HCT116 (cell line): ENCODE measurements at places on chromosomes 1 and 21. TPM values are rescaled to one million over a fixed set of nuclear protein-coding genes. Genes with fewer than 3 reads are reported as not detected.

The TMEM52 gene
- total RNA-seq, result 27.5 TPM

The OR2L2 gene
- not detected for total RNA-seq

- DNase-seq, result no peak
- H3K36me3 ChIP-seq, result no peaks in the 10 kb centered on the region
- H3K4me3 ChIP-seq, result no peak overlapping the region
- no peaks in the 10 kb centered on the region for H3K27me3 ChIP-seq
These were observed 136.8 kb downstream of the FOXD2 start for GRCh38 chr1:47574451-47575165.

DNA sequence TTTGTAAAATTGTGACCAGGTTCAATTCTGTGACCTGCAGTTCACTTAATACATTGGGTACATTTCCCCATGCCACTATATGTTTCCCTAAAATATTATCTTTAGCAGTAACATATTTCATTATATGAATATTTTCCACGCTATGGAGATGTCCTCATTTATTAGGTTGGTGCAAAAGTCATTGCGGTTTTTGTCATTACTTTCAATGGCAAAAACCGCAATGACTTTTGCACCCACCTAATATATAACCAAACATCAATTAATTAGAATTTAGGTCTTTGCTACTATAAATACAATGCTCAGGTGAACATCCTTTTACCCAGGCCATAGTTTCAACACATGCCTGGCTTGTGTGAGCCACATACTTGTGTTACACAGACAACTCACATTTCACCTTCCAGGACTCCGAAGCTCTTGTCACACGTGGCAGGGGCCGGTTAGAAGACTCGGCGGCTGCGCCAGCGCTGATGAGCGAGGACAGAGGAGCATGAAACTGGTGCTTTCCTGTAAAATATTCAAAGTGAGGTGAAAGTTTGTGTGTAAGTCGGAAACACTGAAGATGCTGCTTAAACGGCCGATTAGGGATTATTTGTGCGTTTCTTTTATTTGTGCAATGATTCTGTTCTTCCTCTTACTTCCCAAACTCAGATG, 215.5 kb downstream of the KIF26B start:
- no peaks in the 10 kb centered on the region for H3K4me1 ChIP-seq
- no peak for DNase-seq
- H3K27me3 ChIP-seq, result no peaks in the 10 kb centered on the region

DNA sequence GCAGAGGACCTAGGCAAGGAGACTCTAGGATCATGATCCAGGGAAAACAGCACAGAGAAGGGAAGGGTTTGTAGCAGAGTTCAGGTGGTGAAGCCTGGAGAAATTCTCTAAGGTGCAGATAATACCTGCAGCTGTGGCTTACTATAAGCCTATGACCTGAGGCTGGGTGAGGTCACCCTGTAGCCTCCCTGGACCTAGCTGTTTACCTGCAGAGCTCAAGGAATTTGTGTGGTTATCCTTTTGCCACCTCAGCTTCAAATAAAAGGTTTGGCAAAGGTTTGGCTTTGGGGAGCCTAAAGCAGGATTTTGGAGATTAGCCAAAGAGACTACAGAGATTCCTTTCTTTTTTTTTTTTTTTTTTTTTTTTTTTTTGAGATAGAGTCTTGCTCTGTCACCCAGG, 79.5 kb upstream of the ZNF648 start:
- no peak for DNase-seq
- H3K27ac ChIP-seq, result no peak overlapping the region
- no peaks in the 10 kb centered on the region for H3K27me3 ChIP-seq
- H3K4me1 ChIP-seq, result no peaks in the 10 kb centered on the region
- H3K36me3 ChIP-seq, result no peaks in the 10 kb centered on the region

DNA sequence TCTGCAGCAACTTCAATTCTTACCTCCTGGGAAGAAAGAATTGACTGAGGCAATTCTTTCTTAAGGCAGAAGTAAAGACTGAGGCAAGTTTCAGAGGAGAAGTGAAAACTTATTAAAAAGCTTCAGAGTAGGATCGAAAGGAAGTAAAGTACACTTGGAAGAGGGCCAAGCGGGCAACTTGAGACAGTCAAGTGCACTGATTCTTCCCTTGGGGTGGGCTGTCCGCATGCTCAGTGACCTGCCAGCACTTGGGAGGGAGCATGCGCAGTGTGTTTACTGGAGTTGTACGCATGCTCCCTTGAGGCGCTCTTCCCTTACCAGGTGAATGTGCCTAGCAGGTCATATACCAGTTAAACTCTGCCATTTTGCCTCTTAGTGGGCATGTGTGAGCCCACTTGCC, 55.3 kb upstream of the NBPF3 start:
- H3K36me3 ChIP-seq, result no peaks in the 10 kb centered on the region
- no peak for DNase-seq
- H3K4me3 ChIP-seq, result no peak overlapping the region
- H3K27me3 ChIP-seq, result no peaks in the 10 kb centered on the region

DNA sequence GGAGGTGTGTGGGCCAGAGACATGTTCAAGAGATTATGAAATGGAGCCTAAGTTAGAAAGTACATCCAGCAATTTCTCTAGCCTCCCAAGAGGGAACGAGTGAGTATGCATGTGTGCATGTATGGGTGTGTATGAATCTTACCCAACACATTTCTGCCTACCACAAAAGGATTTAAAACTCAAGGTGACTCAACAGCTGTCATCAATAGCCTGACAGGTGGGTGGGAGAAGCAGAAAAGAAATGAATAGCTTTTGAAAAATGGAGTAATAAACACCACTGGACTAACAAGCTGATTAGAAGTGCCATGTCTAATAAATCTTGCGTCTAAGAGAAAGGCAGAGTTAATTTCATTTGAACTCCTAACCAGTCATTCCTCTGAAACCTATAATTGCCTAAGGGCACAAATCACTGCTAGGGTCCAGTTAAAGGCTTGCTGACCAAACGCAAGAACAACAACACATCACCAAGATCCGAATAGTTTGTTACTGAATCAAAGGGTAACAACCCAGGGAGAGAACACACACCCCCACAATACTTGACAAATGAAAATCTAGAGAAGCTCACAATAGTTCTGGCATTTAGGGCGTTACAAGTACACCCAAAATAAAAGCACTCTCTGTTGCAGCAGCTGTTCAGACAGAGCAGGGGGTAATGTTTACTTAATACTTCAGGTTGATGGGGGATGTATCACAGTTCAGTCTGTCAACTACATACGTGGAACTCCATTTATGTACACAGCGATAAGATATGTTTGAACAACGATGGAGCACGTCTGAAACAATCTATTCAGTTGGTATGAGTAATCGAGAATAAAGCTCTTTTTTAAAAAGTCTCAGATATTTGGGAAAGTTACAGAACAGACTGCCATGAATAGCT, 1.4 kb downstream of the KIAA0319L start:
- H3K27ac ChIP-seq, result no peak overlapping the region
- H3K36me3 ChIP-seq, result peaks cover 9% of the 10 kb centered on the region
- no peaks in the 10 kb centered on the region for H3K27me3 ChIP-seq

DNA sequence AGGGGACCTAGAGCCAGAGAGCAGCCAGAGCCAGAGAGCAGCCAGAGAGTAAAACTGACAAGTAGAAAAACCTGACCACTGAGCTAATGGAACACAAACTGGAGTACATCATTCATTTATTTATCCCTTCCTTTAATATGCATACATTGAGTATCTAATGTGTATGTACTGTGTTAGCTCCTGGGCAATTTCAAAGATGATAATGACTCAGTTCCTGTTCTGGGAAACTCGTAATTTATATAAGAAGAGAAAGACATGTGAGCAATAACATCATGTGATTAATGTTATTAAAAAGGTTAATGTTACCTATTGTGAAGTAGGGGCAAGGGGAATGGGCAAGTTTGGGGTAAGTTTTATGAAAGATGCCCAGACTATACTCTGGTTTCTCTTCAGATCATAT, 199.9 kb downstream of the TNR start:
- peaks cover 71% of the 10 kb centered on the region for H3K27me3 ChIP-seq
- no peak overlapping the region for H3K4me3 ChIP-seq
- no peak for DNase-seq
- no peaks in the 10 kb centered on the region for H3K36me3 ChIP-seq
- no peak overlapping the region for H3K27ac ChIP-seq
- H3K4me1 ChIP-seq, result no peaks in the 10 kb centered on the region

DNA sequence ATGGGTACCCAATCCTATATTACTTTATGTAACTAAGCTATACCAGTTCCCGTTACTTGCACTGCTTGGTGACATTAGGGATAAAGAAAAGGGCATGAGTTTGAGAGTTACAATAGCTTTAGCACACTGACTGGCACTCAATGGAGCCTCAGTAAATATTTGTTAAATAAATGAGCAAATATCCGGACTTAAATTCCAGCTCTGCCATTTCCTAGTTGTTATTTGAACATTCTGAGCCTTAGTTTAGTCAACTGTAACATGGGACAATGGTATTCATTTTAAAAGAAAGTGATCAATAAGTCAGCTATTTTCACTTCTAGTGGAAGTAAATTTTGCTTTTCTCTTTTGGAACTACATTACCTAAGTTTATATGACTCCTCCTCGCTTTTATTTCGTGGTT, 198.7 kb downstream of the ZC3H11B start:
- no peaks in the 10 kb centered on the region for H3K4me1 ChIP-seq
- H3K27ac ChIP-seq, result no peak overlapping the region
- H3K27me3 ChIP-seq, result no peaks in the 10 kb centered on the region
- H3K4me3 ChIP-seq, result no peak overlapping the region
- no peak for DNase-seq

The PGBD5 gene
- 0.27 TPM for total RNA-seq

GRCh38 chr1:59136541-59137275, 160.2 kb upstream of the FGGY start:
- no peak overlapping the region for H3K4me3 ChIP-seq
- H3K27ac ChIP-seq, result no peak overlapping the region
- no peak for DNase-seq
- no peaks in the 10 kb centered on the region for H3K36me3 ChIP-seq
- H3K27me3 ChIP-seq, result no peaks in the 10 kb centered on the region
- H3K4me1 ChIP-seq, result peaks cover 4% of the 10 kb centered on the region; the same call in 1 of the 2 replicates

DNA sequence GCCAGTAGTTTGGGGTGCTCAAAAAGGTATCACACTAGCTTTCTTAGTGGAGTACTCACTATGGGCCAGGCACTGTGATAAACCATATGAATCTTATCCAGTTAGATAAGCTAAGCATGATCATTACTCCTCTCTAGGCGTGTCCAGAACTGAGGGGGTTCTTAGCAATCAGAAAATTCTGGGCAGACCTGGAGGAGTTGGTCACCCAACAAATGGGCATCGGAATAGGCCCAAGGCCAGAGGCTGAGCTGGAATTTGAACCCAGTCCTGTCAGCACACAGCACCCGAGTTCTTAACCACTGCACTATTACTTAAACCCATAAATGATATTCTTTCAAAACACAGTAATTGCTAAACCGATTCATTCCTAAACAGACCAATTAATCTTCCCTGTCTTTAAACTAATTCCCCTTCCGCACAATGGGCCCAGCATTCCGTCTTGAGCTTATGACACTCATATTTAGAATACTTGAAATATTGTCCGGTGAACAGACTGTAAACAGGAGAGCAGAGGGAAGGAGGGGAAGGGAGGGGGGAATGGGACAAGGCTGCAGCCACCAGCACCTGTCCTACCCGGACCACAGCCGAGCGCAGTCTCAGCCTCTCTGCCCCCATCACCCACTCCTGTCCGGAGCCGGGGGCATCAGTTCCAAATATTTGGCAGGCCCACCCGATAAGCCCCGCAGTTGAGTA, 113.0 kb upstream of the GADD45A start:
- H3K4me1 ChIP-seq, result no peaks in the 10 kb centered on the region
- DNase-seq, result no peak
- H3K27me3 ChIP-seq, result no peaks in the 10 kb centered on the region

The FOXO6 gene
- 7.0 TPM for total RNA-seq

DNA sequence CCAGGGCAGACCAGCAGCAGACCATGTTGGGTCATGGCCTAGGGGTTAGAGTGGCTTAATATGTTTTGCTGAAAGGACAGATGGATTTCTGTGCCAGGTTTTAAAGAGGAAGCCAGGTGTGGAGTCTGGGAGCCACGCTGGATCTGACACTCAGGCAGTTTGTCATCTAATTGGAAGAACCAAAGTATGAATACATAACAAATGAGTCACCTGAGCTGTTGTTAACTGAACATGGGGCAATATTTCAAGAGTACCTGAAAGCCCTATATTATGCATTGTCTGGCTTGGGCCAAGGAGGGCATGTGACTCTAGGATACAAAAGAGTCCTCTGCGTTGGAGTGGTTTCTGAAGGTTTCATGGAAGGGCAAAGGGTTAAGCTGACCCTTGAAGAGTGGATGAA, 70.6 kb downstream of the LMO4 start:
- H3K4me3 ChIP-seq, result no peak overlapping the region
- H3K4me1 ChIP-seq, result peaks cover 21% of the 10 kb centered on the region
- no peak for DNase-seq

GRCh38 chr1:82330330-82330729, 529.6 kb downstream of the ADGRL2 start:
- H3K27me3 ChIP-seq, result no peaks in the 10 kb centered on the region
- no peak overlapping the region for H3K27ac ChIP-seq
- no peaks in the 10 kb centered on the region for H3K4me1 ChIP-seq
- H3K36me3 ChIP-seq, result no peaks in the 10 kb centered on the region
- no peak for DNase-seq

The PRAMEF17 gene
- not detected for total RNA-seq

- no peak overlapping the region for H3K27ac ChIP-seq
- no peak overlapping the region for H3K4me3 ChIP-seq
- no peaks in the 10 kb centered on the region for H3K27me3 ChIP-seq
- no peaks in the 10 kb centered on the region for H3K4me1 ChIP-seq
- DNase-seq, result peak; percentile 31
- H3K36me3 ChIP-seq, result no peaks in the 10 kb centered on the region
These were observed 5.5 kb upstream of the RGS21 start for GRCh38 chr1:192311281-192311680.

GRCh38 chr1:9758559-9759121, 65.1 kb downstream of the CLSTN1 start:
- no peak for DNase-seq
- H3K4me1 ChIP-seq, result peaks cover 7% of the 10 kb centered on the region; the same call in 1 of the 2 replicates
- no peaks in the 10 kb centered on the region; the same call in 1 of the 2 replicates for H3K36me3 ChIP-seq
- H3K4me3 ChIP-seq, result no peak overlapping the region
- H3K27ac ChIP-seq, result no peak overlapping the region

DNA sequence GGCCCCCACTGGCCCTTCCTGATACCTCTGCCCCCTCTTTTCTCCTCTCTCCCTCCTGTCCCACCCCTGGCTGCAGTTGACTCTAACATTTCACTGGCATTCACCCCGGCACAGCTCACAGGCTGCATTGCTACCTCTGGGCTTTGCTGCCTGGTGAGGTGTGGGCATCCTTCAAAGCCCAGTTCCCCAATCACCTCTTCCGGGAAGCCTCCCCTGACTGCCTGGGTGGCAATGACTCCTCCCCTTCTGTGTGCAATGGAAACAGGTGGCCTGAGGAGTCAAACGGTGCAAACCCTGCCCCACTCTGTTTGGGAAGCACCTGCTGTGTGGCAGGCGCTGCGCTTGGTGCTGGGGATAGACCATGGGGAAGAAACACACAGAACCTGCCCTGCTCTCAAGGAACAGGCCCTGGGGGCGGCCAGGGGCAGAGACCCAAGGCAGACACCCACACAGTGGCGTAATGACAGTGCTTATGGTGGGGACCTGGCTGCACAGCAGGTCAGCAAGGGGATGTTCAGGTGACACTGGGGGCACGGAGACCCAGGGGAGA, 39.3 kb upstream of the POFUT2 start:
- H3K4me3 ChIP-seq, result no peak overlapping the region
- no peaks in the 10 kb centered on the region for H3K27me3 ChIP-seq
- no peaks in the 10 kb centered on the region for H3K36me3 ChIP-seq
- H3K27ac ChIP-seq, result no peak overlapping the region
- no peak for DNase-seq
